ENCODE measurements at places on chromosomes 2 and 18.
A peak's percentile ranks its signal among the peaks of the same experiment; 100 is the strongest.

DNA sequence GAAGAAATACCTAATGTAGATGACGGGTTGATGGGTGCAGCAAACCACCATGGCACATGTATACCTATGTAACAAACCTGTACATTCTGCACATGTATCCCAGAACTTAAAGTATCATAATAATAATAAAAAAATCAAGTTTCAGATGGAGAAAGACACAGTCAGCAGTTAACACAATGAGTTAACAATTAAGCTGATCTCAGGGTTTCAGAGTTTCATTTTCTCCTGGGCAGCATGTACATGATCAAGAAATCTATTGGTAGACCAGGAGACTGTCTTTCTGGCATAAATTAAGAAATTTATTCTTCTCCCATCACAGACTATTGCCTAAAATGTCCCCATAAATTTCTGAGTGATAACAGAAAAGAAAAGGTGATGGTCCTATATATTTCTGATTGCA, 155.3 kb downstream of the RAD51AP2 start:
- DNase-seq, result no peak

DNA sequence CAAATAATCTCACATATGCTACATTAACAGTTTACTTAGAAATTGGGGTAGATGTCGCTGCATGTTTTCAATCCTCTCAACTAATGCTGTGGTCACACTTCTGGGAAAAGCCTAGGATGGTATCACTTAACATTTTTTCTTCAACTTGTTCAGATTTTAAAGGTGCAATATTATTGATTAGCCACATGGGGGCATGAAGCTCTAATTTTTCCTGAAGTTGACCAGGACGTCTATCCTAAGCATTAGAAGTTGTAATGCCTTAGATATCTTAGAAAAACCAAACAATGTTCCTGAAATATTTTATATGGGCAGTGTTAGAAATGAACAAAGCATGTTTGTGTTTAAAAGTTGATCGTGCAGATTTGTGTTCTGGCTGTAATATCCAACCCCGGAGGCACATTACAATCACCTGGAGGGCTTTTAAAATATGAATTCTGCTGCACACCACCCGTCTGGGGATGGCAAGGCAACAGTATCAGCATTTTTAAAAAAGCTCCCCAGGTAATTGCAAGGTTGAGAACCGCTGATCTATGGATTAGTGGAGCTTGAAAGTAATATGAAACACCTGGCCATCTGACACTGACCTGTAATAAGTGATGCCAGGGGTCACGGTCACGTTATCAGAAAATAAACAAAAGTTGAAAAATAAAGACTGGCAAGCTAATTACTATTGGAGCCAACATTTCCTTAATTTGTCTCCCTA, 100.5 kb upstream of the LMAN1 start:
- DNase-seq, result peak; percentile 74

GRCh38 chr18:27094621-27095020, 90.5 kb downstream of the CHST9 start:
- no peak for DNase-seq

DNA sequence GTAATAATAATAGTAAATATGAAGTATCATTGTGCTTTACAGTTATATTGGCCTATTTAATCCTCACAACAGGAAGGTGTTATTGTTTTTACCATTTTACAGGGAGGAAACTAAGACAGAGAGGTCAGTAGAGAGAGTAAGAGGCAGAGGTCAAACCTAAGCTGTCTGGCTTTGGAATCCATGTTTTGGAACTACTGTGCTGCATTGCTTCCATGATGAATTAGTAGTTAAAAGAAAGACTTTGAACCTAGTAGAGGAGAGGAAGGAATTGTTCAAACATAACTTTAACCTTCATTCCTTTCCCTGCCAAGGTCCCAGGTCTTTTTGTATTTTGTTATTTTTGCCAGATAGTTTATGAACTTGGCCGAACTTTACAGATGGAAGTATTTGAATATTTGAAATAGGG, 80.9 kb downstream of the PHLPP1 start:
- no peak for DNase-seq

DNA sequence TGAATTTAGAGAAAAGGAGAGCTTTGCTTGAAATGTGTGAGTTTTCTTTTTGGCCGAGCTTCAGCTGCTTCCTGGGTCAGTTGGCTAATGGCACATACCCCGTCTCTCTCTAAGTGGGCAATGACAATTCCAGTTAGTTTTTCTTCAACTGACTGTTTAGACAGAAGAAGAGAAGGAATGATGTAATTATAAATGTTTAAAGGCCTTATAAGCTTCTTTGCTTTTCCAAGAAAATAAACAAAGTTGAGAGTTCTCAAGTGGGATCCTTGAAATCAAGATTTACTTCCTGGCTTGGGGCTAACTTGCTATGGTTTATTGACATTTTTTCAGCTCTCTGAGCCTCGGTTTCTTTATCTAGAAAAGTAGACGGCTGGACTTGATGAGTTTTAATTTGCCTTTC, 794.9 kb upstream of the ACVR2A start:
- no peak for DNase-seq

GRCh38 chr2:172249986-172250385, 147.3 kb upstream of the DLX2 start:
- peak; percentile 88 for DNase-seq

DNA sequence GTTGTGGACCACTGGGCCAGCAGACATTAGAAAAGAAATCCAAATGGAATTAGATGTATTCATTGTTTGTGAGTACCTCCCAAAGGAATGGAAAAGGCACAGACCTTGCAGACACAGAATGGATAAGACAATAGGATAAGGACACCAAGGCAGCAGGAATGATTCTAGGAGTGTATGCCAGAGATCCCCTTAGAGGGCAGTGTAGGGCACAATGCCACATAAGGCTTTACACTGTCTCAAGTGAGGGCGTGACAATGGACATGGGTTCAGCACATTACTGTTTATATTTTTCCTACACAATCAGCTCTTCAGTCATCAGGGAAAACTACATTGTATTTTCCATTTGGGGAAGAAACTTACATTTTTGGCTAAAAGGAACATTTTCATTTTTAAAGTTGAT, 250.9 kb downstream of the PTH2R start:
- DNase-seq, result no peak

DNA sequence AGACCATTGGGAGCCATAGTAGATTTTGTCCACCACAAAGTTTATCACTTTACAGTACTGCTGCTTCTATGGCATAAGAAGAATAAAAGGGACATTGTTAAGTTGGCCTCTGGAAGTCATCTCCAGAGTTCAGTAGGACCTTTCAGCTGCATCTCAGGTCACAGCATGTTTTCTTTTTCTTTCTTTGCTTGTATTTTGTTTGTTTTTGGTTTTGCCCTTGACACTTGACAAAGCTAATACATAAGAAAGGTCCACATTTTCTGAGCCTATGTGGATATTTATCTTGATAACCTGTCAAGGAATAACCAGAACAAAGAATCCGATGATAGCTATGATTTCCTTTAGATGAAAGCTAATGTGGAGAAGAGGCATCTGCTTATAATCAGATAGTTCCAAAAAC, 101.6 kb upstream of the XIRP2 start:
- DNase-seq, result no peak

GRCh38 chr2:14642499-14642898, 10.0 kb downstream of the LRATD1 start:
- DNase-seq, result no peak

- DNase-seq, result no peak
Measured at GRCh38 chr2:224927011-224927410, 115.3 kb downstream of the DOCK10 start.

DNA sequence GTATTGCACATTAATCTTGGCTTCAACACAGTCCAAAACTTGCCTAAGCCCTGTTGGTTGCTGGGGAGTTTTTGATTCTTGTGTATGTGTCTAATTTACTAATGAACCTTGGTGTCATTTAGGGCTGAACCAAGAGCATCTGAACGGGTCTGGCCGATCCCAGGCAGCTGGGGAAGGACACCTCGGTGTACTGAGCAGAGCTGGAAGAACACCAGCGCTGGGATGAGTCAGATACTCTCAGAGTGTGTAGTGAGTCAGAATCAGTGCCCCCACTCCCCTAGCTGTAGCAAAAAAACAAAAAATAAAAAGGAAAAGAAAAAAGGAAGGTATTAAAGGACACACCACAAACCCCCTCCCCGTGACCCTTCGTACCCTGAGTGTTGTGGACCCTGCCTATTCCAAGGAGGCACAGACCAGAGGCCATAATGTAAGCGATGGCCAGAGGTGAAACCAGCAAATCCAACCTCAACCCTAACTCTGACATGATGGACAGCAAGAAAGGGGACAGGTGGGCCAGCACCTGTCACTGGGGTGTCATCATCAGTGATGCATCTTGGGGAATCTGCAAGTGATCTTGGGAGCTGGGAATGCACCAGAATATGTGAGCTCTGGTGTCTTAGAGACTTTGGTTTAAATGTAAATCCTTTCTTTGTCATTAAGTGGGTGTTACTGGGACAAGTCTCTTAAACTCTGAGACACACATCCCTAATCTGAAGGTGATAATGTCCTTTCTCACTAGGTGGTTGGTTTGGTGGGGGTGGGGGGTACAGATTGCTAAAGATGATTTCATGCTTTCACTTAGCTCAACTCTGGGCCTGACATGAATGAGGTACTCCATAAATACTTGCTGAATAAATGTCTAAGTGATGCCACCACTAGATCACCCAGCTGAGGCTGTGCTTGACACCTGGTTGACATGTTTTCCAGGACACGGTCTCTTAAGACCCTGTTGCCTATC, 34.2 kb upstream of the NCOA1 start:
- DNase-seq, result peak; percentile 86

GRCh38 chr2:33021542-33022227, 74.9 kb downstream of the LTBP1 start:
- DNase-seq, result peak; percentile 85

- DNase-seq, result no peak
Measured at GRCh38 chr2:63052411-63053080, 1.9 kb downstream of the OTX1 start.

Data from EH (cell line).